MM.1S (cell line): ENCODE measurements at places on chromosomes 11 and 22.

GRCh38 chr22:41289671-41290070 is 3.7 kb upstream of the RANGAP1 start:
- no peak for DNase-seq

DNA sequence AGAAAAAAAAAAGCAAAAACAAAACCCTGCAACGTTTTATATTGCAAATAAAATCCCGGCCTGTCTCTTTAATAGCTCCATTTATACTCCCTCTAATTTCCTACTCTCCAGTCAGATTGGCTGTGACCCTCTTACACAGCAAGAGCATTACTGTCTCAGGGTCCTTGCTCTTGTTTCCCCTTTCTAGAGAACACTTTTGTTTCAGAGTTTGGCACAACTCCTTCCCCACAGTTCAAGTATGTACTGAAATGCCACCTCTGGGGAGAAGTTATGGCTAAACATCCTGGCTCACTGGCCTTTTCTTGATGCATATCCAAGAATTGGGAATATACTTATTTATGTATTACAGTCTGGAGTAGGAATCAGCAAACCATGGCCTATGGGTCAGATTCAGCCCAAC is 2.6 kb downstream of the CASP12 start:
- DNase-seq, result no peak

GRCh38 chr22:47208630-47209029 is 446.2 kb downstream of the TBC1D22A start:
- DNase-seq, result no peak

DNA sequence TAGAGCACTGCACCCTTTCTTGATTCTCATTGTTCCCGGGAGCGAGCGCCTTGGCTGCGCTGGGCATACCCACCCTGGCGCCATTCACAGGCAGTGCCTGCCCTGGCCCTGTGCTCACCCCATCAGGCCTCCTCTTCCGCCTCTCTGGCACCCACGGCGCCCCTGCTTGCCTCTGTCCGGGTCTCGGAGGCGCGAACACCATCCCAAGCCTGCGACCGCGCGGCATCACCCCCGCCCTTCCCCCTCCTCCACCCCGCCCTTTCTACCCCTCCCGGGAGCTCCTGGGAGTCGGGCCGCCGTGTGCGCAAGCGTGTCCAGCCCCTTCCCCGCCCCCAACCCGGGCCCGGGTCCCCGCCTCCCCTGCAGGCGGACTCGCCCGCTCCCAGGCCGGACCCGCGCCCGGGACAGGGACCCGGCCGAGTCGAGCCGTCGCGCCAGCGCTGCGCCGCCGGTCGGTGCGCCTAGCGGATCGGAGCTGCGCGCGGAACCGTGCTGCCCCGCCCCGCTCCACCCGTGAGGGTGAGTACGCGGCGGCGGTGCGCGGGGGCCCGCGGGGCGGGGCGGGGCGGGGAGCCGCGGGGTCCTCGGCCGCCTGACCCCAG is at the start of gene ST3GAL4:
TSS of gene ST3GAL4 (plus strand) at position 363 of the 602 bp plus-strand sequence. CDS start 50,470 bp downstream, outside the sequence.
- peak; percentile 51 for DNase-seq
